SK-N-SH (cell line): ENCODE measurements at places on chromosomes 2 and 18.

DNA sequence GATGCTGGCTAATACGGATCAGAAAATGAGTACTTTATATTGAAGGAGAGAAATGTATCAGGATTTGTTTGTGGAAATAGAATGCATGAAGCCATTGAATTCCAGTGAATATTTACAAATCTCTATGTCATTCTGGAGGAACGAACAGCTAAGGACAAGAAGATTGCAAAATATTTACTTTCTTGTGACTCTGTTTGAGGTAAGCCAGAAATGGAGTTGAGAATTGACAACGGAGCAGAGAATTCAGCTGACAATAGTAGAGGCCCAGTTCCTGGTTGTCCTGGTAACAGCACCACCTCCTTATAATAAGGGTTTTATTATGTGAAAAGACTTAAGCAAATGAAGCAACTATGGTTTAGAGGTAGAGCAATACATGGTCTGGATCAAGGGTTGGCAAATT is 349.2 kb downstream of the ADCYAP1 start:
- no peak for DNase-seq

GRCh38 chr2:3613524-3613905 is 18.6 kb downstream of the COLEC11 start:
- DNase-seq = no peak

DNA sequence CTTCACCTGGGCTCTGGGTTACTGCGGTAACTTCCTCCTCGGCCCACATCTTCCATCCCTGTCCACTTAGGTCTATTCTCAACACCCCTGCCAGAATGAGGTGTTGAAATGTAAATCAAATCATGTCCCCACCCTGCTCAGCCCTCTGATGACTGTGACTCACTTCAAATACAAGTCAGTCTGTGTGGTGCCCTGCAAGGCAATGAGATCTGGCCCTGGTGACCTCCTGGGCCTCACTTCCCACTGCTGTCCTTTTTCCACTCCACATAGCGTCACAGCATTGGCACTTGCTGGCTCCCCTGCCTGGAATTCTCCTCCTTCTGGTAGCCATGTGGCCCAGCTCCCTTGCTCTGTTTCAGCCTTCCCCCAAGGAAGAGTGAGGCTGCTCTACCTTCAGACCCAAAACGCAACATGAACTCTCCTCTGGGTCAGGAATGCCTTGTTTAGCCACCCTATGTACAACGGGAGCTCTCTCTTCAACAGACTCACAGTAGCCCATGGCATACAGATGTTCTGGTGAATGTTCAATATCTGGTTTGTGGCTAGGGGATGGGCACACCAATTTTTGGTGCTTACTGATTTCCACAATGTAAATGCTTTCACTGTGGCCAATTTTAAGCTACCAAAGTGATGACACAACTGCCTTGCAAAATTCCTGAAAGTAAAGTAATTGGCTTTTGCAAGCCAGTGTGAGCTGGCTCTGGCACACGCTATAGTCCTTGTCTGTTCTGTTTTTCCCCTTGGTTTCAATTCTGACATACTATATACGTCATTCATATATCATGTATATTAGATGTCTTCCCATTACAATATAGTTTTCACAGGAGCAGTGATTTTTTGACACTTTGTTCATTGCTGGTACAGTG is 550.3 kb upstream of the HS6ST1 start:
- DNase-seq = no peak

- no peak for DNase-seq
These were observed 13.9 kb downstream of the AFTPH start for GRCh38 chr2:64537991-64538390.

- DNase-seq = no peak
These were observed 124.6 kb downstream of the LRATD1 start for GRCh38 chr2:14756981-14757657.

DNA sequence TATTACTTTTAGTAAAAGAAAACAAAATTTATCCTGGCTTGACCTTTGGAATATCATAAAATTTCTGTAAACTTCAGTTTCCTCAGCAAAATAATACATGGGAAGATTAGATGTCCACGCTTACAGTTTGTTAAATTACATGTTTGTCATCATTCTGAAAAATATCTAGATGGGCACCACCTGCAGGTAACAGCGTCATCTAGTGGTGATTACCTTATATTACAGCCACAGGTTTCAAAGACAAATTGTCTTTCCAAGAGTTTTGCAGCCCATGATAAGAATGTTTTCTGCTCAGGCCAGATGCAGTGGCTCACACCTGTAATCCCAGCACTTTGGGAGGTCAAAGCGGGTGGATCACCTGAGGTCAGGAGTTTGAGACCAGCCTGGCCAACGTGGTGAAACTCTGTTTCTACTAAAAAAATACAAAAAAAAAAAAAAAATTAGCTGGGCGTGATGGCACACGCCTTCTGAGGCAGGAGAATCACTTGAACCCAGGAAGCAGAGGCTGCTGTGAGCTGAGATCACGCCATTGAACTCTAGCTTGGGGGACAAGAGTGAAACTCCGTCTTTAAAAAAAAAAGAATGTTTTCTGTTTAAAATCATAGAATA is 96.3 kb upstream of the RASGRP3 start:
- no peak for DNase-seq

DNA sequence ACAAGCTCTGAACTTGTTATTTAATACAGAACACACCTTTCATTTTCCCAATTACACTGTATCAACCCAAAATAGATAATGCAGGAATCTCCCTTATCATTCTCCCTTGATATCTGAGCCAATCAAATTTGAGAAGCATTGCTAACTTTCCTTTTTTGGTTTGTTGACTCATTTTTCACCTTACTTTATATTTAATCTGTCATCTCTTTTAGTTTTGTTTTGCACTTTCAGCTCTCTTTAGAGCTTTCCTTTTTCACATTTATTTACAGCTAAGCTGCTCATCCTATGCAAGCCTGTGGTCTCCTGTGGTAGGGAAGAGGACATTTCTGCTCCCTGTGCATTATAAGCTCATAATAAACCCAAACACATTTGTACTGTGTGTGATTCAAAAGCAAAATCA is 50.1 kb downstream of the ITGAV start:
- DNase-seq = no peak

DNA sequence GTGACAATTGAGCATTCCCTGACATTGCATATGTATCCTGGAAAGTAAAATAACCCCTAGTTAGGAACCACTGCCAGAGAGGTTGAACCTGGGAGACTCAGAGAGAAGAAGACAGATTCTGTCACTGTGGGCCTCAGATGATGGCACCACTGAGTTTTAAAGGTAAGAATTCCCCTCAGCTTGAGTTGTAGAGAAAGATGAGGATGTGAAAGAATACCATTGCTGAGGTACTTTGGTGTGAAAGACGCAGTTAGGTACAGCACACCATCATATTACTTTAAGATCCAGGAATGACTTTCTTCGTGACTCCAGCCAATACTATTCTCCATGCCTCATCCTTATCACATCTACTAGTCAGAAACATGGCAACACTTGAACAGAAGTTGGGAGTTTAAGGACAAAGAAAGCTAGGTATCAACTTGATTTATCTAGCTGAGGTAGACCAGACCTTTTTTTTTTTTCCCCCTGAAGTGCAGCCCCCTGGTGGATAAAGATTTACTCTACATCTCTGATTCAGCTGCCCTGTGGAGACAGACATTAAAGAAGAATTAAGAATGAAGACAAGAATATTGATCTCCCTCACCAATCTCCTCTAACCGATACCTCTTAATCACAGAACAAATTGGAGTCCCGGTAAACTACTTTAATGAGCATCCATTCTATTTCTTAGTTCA is 630.5 kb upstream of the FANCL start:
- DNase-seq = no peak

DNA sequence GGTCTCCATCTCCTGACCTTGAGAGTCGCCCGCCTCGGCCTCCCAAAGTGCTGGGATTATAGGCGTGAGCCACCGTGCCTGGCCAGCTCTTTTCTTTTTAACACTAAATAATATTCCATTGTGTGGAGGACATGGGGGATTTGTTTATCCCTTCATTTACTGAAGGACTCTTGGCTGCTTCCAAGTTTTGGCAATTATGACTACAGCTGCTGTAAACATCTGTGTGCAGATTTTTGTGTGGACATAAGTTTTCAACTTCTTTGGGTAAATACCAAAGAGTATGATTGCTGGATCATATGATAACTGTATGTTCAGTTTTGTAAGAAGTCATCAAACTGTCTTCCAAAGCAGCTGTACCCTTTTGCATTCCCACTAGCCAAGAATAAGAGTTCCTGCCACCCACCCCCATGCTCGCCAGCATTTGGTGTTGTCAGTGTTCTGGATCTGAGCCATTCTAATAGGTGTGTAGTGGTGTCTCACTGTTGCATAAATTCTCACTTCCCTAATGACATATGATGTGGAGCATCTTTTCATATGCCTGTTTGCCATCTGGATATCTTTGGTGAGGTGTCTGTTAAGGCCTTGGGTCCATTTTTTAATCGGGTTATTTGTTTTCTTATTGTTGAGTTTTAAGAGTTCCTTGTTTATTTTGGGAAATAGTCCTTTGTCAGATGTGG is 52.2 kb downstream of the TNFRSF11A start:
- no peak for DNase-seq

- DNase-seq = no peak
These were observed 37.3 kb downstream of the EMX1 start for GRCh38 chr2:72954376-72955227.

GRCh38 chr2:30293303-30293921 is 62.1 kb downstream of the LBH start:
- DNase-seq = no peak

GRCh38 chr18:37930640-37931039 is 365.0 kb upstream of the CELF4 start:
- no peak for DNase-seq

- DNase-seq = no peak
These were observed 138.0 kb downstream of the AKAIN1 start for GRCh38 chr18:5058768-5059695.

GRCh38 chr2:217222309-217222910 is 362.5 kb upstream of the TNP1 start:
- no peak for DNase-seq

DNA sequence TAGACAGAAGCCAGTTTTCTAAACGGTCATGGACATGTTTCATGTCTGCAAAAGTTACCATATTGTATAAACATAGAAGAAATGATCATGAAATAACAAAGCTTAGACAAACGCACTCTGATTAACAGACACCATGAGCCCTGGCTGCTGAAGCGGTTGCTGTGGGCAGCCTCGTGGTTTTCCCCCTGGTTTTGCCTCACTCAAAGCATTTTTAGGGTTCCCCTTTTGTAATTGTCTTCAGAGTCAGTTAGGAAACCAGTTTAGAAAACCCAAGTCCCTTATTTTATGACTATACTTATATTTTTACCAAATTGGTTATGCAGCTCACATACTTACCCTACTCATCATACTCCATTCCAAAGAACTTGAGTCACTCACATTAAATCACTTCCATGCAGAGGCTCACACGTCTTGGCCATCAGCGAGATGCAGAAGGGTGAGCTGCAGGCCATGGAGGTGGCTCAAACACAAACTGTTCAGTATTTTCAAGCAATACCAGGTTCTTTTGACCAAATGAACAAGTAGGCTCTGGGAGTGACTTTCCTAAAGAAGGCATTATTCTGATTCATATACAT is 105.6 kb upstream of the SALL3 start:
- no peak for DNase-seq

DNA sequence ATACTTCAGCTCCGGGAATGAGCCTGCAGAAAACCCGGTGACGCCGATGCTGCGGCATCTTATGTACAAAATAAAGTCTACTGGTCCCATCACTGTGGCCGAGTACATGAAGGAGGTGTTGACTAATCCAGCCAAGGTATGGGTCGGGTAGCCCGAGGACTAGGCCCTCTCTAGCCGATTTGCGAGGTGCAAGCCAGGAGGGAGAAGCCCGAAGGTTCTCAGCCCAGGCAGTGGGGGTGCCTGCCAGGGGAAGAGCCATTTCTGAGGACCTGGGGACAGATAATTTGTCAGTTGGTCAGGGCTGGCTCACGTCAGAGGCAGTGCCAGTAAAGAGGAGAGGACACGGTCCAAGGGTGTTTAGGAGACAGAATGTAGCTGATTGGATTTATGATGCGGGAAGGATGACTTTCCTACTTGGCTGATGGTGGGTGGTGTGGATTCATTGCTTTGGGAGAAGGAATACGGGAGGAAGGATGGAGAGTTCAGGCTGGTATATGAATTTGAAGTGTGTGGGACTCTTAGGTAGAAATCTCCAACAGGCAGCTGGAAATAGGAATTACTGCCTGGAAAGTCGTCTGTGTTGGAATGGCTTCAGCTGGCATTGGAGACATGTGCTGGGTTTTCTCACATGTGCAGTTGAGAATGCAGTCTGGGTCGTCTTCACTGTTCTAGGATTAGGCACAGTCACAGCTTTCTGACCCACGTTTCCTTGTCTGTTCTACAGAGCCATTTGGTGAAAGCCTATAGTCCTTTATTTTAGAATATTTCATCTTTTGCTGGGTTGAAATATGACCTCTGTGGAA is 874 bp downstream of the NDUFAF7 start:
- DNase-seq = peak; percentile 64

DNA sequence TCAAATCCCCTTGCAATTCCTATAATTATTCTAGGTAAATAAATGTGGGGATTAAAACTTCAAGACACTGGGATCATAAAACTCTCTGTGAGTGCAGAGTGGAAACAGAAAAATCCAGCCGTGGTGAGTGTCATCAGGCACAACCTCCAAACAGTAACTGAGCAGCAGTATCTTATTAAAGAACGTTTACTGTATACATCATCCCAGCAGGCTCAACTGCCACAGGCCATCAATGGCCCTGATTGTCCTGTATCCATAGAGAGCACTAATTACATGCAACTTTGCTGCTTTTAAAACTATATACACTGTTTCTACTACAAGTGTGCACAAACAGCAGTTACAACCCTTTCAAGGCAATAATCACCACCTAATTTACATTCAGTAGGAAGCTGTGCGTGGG is 23.9 kb downstream of the GAREM1 start:
- no peak for DNase-seq
